ENCODE measurements at places on chromosomes 3 and 15.

DNA sequence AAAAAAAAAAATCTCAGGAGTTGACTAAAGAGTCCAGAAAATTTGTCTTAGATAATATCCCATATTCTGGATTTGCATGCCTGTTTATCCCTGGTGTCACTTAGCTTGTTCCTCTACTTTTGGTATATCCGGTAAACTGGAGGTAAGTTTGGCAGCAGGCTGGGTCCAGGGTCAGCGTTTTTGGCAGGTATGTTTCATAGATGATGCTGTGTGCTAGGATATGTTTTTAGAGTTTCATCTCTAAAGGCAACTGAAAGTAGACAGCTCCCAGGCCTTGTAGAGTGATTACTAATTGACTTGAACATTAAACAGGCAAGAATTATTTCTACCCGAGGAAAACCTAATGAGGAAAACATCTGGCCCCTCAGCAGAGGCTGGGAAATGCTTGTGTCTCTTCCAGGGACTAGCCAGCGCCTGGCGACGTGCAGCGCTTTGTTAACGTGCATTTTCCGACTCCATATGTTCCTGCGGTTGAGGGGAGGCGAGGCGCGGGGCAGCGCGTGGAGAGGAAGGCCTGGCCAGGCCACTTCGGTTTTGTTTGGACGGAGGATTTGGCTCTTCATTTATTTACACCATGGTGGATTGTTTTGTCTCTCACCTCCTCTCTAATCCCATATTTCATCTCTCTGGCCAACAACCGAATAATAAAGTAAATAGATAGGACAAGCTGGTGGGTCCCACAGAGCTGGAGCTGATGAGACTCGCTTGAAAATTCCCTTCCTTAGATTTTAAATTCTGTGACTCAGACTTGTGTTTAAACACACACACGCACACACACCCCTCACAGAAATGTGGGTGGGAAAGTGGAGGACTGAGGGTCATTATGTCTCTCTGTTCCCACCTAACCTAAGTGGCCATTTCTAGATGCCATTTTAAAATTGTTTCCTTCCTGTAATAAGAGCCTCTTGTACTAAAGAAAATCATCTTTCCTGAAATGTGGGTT lies 65.3 kb downstream of the ASB7 start:
- no peak for DNase-seq

DNA sequence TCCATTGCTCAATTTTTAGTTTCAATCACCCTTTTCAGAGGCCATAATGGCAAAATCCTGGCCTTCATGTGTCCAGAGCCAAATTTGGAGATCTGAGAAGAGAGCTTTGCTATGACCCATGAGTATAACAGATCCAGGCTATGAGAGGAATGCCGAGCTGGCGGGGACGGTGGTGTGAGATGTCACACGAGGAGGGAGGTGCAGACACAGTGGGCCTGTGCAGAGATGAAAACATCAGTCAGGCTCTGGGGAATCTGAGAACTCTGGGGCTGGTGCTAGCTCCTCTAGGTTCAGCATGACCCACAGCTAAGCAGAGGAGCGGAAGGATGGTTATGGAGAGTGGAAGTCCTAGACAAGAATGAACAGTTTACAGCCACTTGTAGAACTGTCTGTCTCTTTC lies 398.3 kb upstream of the ATP10A start:
- DNase-seq: no peak

DNA sequence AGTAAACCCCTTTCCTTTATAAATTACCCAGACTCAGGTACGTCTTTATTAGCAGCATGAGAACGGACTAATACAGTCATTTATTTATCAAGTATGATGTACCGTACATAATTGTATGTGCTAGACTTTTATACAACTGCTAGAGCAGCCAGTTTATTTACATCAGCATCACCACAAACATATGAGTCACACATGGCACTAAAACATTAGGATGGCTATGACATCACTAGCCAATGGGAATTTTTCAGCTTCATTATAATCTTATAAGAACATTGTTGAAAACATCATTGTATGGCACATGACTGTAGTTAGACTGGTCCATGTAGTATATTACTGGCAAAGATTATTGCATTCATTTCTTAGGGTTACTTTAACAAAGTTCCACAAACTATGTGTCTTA lies 121.7 kb downstream of the ZMAT3 start:
- DNase-seq: no peak

DNA sequence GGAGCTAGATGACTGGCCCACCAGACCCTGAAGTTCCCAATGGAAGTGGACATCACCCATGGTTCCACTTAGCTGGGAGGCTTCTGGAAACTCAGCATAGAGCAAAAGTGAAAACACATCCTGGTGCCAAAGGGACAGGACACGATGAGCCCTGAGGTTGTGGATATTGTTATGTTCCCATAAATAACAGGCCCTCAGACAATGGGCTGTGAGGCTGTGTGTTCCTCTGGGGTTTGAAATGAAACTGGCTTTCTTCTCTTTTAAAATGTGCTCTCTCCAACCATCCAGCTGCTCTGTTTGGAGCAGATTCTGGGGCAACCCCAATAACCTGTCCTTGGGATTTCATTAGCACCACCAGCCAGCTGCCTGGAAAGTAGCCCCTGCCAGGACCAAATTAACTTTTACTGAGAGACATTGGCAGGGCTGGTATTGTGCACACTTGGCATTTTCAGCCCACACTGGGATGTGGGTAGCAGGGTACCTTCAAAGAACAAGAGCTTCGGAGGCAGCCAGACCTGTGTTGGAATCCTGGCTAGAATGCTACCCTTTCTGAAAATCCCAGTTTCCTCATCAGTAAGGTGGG lies 97.5 kb downstream of the DNAJB8 start:
- DNase-seq: no peak

DNA sequence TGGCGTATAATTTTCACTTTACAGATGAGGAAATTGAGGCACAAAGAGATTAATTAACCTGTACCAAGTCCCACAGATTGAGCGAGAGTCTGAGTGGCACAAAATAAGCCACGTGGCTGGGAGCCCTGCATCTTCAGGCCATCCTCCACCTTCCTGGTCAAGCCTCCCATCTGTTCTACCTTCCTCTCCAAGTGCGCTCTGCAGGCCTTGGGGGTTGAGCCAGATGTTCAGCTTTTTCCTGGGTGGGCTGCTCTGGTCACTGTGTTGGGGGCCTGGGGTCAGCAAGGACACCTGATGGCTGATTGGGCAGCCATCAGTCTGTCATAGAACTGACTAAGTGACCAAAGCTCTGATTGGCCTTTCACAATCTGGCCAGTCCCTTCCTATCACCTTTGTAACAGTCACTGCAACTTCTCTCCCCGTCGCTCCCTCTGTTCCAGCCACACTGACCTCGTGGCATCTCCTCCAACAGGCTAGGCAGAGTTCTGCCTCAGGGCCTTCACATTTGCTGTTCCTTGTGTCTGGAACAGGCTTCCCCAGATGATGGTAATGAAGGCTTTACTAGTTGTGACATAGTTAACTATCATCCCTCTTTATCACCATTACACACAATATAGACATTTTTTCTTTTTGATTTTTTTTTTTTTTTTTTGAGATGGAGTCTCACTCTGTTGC lies 46.8 kb downstream of the SCN5A start:
- DNase-seq: no peak

GRCh38 chr3:18868911-18869689 lies 279.2 kb upstream of the KCNH8 start:
- DNase-seq: no peak

DNA sequence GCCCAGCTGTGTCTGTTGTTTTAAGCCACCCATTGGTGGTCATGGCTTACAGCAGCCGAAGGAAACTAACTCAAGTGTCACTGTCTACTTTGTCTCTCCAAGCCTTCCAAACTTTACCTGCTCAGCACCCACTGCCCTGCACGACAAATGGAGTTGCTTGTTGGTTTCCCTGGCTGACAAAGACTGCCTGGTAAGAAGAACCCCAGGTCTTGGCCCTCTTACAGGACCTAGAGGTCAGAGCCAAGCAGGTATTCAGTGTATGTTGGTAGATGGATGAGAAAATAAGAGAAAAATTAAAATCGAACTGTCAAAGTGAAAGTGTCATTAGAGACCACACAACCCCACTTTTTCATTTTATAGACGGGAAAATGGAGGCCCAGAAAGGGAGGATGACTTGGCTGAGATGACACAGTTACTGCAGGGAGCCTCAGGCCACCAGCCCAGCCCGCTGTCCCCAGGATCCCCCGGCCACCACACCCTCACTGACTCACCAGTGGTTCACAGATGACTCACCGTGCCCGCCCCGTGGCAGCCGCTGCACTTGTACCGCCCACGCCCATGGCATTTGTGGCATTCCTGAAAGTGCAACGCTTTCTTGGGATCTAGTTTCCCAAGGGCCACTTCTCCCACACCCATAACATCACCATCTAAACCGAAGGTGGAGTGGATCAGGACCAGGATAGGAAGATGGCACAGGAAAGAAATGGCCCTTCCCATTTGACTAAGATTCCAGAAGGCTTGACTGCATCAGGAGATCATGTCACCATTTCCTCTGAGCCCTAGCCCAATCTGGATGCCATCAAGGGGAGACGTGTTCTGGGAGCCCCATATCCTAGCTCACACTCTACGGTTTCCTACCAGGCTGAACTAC lies 15.2 kb downstream of the SSUH2 start:
- DNase-seq: no peak

- no peak for DNase-seq
These were observed 95.7 kb downstream of the VGLL3 start for GRCh38 chr3:86895202-86895601.

GRCh38 chr3:10485806-10486205 lies 19.6 kb downstream of the ATP2B2 start:
- DNase-seq: no peak

GRCh38 chr3:113514265-113514769 lies 639 bp downstream of the SPICE1 start:
- no peak for DNase-seq

GRCh38 chr3:178043084-178043483 lies 493.2 kb upstream of the KCNMB2 start:
- DNase-seq: no peak

GRCh38 chr3:123642182-123642956 lies 57.5 kb upstream of the HACD2 start:
- DNase-seq: no peak

DNA sequence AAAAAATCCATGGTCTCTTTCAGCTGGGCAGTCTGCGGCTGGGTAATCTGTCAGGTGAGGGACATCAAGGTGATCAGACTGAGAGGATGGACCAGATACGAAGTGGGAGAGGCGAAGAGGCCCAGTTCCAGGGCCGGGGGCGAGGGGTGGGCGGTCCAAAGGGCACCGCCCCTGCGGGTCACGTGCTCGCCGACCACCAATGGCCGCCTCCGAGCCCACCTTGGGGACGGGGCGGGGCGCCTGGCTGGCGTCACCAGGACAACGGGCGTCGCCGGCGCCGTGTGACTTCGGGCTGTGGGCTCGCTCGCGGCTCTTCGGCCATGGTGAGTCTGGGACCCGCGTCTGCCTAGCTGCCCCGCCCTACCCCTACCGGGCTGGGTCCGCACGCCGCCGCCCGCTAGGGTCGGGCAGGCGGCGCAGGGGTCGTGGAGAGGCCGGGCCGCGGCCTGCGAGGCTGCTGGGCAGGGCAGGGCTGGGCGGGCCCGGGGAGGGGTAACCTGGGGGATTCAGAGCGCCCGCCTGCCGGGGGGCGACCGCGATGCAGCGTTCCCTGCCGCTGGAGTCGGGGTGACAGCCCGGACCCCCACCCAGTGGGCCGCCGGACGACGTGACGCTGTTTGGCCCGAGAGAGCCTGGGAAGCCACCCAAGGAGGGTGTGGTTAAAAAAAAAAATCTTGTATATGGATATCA lies at the start of gene FBXL2:
Gene FBXL2 (plus strand): TSS at position 250 of the 690 bp plus-strand sequence. CDS start 71 bp downstream, at position 321.
- DNase-seq: no peak

GRCh38 chr3:16252988-16253387 lies 11.8 kb downstream of the DPH3 start:
- DNase-seq: no peak

DNA sequence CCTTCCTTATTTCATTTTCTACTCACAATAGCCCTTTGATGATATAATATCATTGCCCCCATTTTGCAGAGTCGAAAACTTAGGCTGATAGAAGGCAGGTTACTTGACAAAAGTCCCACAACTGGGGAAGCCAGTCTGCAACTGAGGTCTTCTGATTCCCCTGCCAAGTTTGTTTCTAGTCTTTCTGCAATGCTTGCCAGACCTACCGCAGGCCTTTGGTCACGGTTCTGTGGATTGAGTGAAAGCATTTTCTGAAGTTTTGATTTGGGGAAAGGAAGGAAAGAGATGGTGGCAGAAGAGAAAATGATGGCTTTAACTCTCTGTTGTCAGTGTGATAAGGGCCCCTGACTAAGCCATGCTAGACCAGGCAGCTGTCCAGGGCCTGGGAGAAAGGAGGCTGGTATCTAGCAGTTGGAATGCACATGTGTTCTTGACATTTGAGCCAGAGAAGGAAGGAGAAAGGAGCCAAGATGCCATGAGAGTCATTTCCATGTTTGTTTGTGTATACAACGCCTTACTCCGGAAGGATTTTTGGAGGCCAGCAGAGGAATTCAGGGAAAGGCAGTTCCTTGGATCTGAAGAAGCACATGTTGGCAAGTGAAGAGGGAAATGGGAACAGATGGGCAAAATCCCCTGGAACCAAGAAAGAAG lies 29.9 kb downstream of the FAH start:
- DNase-seq: no peak

GRCh38 chr3:58659051-58659675 lies 7.4 kb downstream of the FAM3D start:
- no peak for DNase-seq

- DNase-seq: no peak
These were observed 9.2 kb downstream of the EIF3J start for GRCh38 chr15:44545913-44546802.

DNA sequence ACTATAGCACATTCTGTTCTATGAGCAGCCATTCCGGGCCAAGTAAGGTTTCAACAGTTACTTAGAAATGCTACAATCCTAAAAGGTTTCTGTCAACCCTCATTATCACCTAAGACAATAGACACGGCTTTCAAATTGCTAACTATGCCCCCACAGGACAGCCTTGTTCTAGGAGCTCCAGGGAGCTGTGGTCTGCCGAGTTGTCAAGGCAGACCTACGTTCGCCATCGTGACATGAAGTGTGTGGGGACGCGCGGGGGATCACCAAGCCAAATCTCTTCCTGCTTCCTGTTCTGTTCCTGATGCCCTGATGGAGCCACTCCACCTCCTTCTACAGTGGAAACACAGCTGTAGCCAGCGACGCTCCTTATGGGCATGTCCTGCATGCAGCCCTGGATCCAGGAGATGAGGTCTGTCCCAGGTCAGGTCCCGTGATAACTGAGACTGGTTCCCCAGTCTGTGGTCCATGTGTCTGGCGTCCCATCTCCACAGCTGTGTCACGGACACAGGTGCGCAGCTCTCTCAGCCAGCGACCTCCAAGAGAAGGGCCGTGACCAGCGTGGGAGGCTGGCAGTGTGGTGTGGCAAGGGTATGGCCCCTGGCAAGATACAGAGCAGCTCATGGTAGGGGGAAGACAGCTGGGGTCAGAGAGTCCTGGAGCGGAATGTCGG lies 82.8 kb downstream of the PCSK6 start:
- no peak for DNase-seq

DNA sequence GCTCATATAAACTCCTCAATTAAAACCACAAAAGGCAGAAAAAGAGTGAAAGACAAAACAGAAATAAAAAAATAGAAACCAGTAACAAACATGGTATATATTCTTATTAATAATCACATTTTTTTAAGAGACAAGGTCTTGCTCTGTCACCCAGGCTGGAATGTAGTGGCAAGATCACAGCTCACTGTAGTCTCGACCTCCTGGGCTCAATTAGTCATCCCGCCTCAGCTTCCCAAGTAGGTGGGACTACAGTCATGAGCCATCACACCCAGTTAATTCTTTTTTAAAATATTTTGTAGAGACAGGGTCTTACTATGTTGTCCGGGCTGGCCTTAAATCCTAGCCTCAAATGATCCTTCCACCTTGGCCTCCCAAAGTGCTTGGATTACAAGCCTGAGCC lies 37.1 kb downstream of the FAM240A start:
- DNase-seq: no peak

All from cerebellar nuclear complex (tissue), 1 donor.